Fibroblast of skin of right quadriceps (primary cell): ENCODE measurements at places on chromosomes 7 and 10.

DNA sequence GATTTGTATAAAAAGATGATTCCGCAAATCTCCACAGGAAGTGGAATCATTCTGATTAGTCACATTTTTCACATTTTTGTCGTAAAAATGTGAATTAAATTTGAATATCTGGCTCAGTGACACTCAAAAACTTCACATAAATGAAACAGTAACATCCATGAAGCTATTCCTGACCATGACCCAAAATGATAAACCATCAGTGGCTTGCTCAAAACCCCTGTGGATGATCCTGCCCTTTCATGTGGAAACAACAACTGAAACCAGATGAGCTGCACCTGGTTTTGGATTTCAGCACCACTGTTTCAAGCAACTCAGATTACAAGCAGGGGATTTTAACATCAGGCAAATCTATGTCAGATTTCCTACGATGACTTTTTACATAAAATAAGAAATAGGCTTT lies 80.3 kb downstream of the AMPH start:
- DNase-seq = no peak

GRCh38 chr7:122329145-122329802 lies 24.7 kb upstream of the FEZF1 start:
- no peak for DNase-seq

- DNase-seq = no peak
Measured at GRCh38 chr7:46948716-46949115, 633.2 kb downstream of the TNS3 start.

GRCh38 chr10:92591550-92592022 lies 1.3 kb upstream of the KIF11 start:
- peak; percentile 91 for DNase-seq

- no peak for DNase-seq
Measured at GRCh38 chr7:77504951-77505350, 32.1 kb upstream of the PTPN12 start.

DNA sequence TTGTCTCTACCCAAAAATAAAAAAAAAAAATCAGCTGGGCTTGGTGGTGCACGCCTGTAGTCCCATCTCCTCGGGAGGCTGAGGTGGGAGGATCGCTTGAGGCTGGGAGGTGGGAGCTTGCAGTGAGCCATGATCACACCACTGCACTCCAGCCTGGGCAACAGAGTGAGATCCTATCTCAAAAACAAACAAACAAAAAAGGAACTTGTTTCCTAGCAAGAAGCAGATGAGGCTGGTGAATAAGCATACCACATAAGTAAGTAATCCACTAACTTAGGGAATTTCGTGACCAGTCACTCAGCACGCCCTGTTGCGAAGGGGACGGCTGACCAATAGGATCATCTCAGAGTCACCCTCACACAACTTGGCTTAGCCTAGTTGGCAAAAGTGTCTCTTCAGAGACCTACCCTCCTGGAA lies 64.6 kb downstream of the CUX1 start:
- DNase-seq = peak; percentile 91

DNA sequence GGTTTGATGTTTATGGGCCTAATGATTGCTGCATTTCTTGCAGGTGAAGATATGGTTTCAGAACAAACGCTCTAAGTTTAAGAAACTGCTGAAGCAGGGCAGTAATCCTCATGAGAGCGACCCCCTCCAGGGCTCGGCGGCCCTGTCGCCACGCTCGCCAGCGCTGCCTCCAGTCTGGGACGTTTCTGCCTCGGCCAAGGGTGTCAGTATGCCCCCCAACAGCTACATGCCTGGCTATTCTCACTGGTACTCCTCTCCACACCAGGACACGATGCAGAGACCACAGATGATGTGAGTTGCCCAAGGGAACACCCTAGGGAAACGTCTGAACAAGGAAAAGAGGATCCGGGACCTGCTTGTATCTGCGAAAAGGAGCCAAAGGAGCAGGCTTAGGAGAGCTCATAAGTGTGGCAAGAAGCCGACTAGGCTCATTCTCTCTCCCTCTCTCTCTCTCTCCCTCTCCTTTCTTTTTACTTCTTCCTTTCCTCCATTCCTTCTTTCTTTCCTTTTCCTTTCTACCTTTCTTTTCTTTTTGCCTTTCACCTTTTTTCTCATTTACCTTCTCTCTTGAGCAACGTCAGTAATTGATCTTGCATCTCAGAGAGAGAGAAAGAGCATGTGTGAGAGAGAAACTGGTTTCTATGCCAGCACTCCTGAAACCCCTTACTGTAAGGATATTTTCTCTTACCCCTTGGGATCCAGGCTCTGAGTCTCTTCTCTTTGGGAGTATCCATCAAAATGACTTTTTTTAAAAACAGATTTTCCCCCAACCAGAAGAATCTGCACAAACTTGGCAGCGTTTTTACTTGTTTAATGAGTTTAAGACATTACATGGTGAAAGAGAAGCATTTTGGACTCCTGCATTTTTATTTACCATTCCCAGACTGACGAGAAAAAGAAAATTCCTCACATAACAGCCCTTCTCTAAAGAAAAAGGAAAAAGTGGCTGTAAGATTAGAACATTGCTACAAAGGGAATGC lies 4.7 kb downstream of the DLX6 start:
- no peak for DNase-seq

- DNase-seq = no peak
Measured at GRCh38 chr7:131845573-131846314, 289.3 kb upstream of the PODXL start.
